OCI-LY7 (cell line): ENCODE measurements at places on chromosomes 6 and 20. TPM values are rescaled to one million over a fixed set of nuclear protein-coding genes. Genes with fewer than 3 reads are reported as not detected.

DNA sequence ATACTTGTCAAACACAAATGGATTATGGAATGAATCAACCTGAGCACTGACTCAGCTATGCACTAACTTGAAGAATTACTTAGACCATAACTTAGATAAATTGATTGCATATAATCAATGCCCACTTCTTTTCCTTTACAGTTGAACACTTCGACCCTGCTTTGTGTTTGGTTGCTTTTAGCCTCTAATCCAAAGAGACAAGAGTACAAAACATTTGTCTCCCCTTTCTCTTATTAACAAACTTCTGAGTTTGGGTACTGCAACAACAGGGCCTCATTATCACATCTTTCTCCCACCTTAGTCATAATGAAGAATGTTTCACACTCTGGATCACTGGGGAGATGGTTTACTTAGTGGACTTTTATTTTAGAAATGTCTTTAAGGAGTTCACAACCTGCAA is 2.6 kb upstream of the TAAR6 start:
- no peak for DNase-seq

DNA sequence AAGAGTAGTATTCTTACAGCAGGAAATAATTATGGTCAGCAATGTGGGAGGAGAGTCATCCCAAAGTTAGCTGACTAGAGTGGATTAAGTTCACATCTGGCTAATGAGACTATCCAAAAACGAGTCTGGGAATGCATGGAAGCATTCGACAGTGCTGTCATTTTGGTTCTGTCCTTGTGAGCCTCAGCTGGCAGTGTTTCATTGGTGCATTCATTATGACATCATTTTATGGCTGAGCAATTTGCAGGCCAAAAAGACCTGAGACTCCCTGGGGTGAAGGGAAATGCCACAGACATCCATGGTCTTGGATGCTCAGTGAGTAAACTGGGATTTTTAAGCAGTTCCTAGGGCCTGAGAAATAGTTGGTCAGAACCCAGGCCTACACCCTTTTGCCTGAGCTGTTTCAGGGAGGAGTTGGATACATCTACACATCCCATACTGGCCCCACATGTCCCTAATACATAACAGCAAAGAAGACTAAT is 196.4 kb upstream of the CCN2 start:
- no peak for DNase-seq

- DNase-seq, result peak; percentile 59
Measured at GRCh38 chr6:2209226-2209809, 36.1 kb downstream of the GMDS start.

DNA sequence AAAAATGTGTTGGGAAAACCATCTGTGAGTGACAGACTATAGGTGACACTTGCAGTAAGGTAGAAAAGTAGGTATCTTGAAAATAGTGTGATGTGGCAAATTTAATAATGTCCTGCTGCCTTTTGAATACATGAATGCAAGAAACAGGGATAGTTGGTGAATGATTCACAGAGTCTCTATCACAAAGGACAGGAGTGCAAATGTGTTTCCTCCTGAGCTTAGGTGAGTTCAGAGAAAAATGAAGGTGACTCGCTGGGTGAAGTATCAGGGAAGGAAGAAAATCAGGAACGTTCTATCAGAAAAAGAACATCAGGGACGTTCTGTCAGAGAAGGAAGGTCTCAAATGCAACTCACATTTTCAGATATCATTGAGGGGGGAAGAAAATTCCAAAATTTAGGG is 557.8 kb upstream of the SLC35B3 start:
- DNase-seq, result no peak

- peak; percentile 97 for DNase-seq
Measured at GRCh38 chr6:109381747-109382575, at the start of gene CD164. CD164 (minus strand) TSS chr6:109382467; CDS start chr6:109382378, 89 bp downstream.

DNA sequence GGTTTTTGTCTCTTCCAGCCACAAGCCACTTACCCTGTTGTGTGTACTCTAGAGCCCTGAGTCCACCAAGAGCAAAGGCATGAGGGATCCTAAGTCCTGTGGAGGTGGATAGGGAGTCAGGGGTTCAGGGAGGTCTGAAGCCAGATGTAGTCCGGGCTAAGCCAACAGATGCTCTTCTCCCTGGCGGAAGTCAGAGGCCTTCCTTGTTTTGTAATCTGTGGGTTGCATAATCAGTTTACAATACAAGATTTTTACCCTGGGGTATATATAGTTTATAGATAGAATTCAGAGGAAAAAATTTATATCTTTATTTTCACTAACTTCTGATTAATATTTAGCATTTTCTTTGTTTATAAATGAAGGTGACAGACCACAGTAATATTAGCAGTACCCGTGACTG is 9.2 kb downstream of the LAMP5 start:
- DNase-seq, result no peak

Gene TRIM15
- total RNA-seq, result not detected in 2 replicates

Gene C6orf58
- total RNA-seq, result not detected in 2 replicates
